ENCODE measurements at places on chromosomes 6 and 20.

DNA sequence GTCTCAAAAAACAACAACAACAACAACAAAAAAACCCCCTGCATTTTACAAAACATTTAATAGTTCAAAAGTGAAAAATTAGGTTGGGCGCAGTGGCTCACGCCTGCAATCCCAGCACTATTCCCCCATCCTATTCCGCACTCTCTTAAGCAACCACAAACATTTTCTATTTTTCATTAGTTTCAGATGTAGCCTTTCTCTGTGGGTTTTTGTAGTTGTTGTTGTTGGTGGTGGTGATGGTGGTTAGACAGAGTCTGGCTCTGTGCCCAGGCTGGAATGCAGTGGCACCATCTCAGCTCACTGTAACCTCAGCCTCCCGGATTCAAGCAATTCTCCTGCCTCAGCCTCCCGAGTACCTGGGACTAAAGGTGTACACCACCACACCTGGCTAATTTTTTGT is 6.4 kb upstream of the GMNN start:
- DNase-seq = no peak

DNA sequence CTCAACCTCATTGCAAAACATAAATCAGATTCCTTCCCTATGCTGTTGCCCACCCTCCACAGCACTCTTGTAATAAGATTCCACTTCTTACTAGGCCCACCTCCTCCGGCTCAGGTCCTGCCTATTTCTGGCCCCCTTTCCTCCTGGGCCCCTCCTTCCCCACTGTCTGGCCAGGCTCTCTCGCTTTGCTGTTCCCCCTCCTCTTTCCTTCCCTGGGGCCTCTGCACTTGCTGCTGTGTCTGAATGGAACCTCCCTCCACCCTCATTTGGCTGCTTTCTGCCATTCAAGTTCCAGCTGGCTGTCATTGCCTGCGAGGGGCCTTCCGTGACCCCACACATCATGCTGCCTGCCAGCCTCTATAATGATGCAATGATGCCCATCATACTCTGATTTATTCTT is 38.9 kb downstream of the ARHGAP40 start:
- DNase-seq = no peak

DNA sequence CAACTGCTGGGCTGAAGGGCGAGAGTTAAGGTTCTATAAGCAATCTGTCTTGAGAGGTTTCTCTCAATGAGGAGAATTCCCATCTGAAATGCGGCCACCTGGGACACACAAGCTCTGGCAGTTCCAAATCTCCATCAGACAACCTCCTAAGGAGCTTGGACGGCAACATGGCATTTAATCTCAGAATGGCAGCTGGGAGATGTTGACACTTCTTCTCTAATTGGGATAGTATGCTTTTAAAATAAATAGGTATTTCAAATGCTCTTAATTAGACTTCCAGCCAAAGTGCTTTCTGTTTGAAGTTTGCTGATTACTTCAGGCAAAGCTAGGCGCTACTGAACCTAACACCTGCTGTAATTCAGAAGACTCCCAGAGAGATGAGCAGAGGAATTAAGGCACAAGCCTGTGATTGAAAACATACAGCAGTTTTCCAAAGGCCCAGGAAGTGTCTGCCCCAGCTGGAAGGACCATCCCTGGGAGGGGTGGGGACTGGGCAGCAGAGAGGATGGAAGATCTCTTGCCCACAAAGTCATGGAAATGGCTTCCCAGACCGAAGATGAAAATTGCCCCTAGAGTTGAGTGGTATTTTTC is 59.1 kb upstream of the KCNK16 start:
- DNase-seq = no peak

DNA sequence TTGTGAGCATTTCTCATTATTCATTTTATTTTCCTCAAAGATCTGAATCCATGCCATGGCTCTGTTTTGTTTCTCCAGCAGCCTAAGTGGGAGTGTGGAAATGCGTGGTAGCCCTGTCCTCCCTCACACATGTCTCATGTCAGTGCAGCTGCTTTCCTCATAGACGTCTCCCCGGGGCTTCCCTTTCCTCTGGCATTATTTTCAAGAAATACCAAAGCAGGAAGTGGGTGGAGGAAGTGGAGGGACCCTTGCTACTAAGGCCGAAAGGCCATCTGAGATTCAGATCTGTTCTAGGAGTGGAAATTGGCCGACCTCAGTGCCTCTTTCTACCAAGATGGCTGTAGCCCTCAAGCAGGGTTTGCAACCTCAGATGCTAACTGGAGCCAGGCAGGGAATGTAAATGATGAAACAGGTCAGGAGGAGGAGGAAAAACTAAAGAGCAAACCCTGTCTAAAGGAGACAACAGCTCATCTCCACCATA is 420.9 kb upstream of the PLCB4 start:
- no peak for DNase-seq

Measured in epithelial cell of proximal tubule (primary cell).